ENCODE measurements at places on chromosomes 1 and 21.

DNA sequence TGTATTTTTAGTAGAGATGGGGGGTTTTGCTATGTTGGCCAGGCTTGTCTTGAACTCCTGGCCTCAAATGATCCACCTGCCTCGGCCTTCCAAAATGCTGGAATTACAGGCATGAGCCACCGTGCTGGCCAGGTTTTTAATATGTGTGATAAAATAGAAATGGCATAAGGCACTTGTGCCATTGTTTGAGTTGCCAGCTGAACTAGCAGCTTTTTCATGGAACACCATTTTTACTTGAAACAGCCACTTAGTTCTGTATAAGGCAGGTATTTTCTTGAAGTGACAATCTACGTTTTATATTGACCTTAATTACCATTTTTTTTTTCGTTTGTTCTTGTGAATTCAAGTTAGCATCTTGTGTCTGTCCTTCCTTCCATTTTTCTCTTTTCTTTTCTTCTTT is 28.3 kb downstream of the MTF2 start:
- no peak for DNase-seq

DNA sequence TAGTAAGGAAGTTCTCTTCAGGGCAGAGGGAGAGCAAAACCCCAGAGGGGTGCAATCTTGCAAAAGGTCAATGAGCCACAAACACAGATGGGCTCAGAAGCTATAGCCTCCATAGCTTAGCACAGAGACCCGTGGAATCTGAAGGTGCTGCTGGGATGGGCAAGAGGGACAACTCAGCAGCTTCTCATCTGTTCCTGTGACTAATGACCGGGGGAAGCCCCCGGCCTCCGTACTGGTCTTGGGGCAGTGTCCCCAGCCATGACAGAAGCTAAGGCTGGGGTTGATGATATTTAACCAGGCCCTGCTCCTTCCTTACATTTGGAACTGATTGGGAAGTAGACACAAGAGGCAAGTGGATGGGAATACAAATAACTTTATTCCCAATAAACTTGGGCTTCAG is 19.1 kb downstream of the EXOC8 start:
- DNase-seq, result no peak

- DNase-seq, result no peak
These were observed 36.8 kb downstream of the KCNAB2 start for GRCh38 chr1:6082430-6082971.

DNA sequence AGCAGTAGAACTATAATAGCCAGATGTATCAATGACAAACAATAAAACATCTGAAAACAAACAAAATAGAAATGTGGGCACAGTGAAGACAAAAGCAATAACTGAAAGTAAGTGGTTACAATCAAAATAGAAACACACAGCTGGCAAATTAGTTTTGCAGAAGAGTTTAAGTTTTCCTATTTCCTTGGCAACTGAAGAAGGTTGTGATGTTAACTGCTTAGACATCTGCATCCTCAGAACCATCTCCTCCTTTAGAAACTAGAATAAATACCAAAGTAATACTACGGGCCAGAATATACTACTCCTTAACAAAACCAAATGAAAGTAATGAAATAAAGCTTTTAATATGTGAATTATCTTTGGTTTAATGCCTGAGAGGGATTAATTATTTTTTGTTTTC is 605.5 kb downstream of the LTN1 start:
- DNase-seq, result no peak

DNA sequence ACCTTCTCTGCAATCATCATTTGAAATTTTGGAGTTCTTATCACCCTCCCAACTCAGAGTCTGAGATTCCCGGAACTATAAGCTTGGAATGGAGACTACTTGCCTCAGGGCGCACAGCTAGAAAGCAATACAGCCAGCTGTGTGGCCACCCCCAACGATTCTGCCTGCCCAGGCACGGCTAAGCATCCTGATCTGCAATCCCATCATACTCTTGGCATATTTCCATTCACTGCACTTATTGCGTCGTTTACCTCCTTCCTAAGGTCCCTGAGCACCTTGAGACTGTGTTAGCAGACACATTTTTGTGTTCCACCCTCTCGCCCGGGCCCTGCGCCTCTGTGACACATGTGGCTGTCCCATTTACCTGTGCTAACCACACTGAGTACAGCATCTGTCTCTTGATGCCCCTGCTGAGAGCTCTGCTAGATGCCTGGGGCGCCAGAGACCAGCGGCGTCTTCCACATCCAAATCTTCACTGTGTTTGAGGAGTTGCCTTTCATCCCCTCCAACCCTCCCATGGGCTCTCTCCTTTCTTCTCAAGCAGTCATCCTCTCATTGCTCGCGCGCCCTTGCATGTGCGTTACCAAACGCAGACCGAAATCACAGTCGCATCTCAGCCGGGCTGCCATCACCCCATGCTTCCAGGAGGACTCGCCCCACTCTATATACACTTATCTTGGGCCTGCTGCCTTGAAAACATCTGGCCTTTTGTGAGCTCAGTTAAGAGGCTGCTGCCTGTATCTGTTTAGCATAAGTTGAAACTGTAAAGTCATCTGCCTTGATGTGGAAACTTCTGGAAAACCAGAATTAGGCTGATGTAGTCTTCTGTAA is 3.5 kb upstream of the CLDN19 start:
- DNase-seq, result no peak

- DNase-seq, result no peak
These were observed 91.4 kb downstream of the HMCN1 start for GRCh38 chr1:185825556-185825955.

GRCh38 chr1:60664086-60664625 is 418.2 kb upstream of the NFIA start:
- no peak for DNase-seq

- no peak for DNase-seq
These were observed 43.7 kb upstream of the ZNF281 start for GRCh38 chr1:200453553-200453905.

- no peak for DNase-seq
These were observed 78.5 kb downstream of the BACH1 start for GRCh38 chr21:29377266-29377665.

DNA sequence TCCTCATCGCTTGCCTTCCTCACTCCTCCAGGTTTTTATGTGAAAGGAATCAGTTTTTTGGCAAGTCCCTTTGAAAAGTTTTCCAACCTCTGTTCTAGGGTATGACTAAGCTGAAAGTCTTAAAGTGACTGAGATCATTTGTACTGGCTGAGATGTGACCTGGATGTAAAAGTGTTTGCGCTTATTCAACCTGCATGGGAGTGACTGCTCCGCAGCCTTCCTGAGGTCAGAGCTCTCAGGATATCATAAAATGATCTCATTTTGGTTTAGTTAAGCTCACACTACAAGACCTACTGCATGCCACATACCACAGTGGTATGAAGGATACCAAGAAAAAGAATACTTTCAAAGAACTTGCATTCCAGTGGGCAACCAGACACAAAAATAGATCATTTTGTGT is 29.8 kb upstream of the TADA1 start:
- DNase-seq, result no peak

- DNase-seq, result no peak
These were observed 103.6 kb upstream of the GCLM start for GRCh38 chr1:94012708-94013366.

- no peak for DNase-seq
These were observed 186.7 kb upstream of the NFIA start for GRCh38 chr1:60895701-60896100.

- no peak for DNase-seq
These were observed 357.6 kb downstream of the TGFB2 start for GRCh38 chr1:218702775-218703174.

DNA sequence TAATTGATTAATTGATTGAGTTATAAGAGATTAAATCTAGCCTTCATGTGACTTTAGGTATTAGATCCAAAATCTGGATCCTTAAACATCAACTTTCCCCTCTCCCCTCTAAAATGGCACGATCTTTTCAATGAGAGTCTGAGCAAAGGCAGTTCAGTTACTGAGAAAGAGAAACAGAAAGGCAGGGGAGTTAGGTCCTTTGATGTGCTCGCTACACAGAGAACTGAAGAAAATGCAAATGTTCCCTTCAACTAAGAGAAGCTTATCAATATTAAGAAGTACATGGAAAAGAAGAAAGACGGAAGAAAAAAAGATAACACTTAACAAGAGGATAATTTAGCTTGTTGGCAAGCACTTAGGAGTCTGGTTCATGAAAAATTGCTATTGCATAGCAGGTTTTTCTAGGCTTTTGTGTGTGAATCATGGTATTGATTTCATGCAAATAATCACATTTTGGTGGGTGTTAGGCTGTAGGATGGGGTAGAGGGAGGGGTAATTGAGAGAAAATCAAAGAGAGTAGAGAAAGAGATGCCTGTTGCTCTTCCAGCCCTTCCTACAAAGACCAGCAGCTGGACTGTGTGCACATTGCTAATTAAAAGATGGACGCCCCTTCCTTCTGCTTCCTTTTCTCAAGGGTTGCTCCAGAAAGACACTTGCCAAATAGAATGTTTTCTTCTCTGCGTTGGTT is 307.6 kb upstream of the PLXNA2 start:
- no peak for DNase-seq
